Dermis lymphatic vessel endothelial cell (primary cell): ENCODE measurements at places on chromosomes 5 and 9. TPM values are rescaled to one million over a fixed set of nuclear protein-coding genes. Genes with fewer than 3 reads are reported as not detected.

SLC25A51 gene
- 62.3 and 83.0 TPM in 2 replicates for total RNA-seq

DBH gene
- total RNA-seq: not detected in 2 replicates

OLFM1 gene
- 0.54 and 12.9 TPM in 2 replicates for total RNA-seq

ENHO gene
- not detected in 2 replicates for total RNA-seq

GPBP1 gene
- total RNA-seq: 53.0 and 73.1 TPM in 2 replicates

MYMK gene
- total RNA-seq: not detected in 2 replicates

FOXI1 gene
- total RNA-seq: not detected in 2 replicates

CHMP5 gene
- 91.8 and 99.9 TPM in 2 replicates for total RNA-seq

SEMA6A gene
- total RNA-seq: 31.0 and 46.4 TPM in 2 replicates

AGGF1 gene
- 19.5 and 24.3 TPM in 2 replicates for total RNA-seq

PDLIM4 gene
- total RNA-seq: 18.6 and 26.9 TPM in 2 replicates

UGT3A2 gene
- total RNA-seq: not detected in 2 replicates

GMCL2 gene
- total RNA-seq: not detected in 2 replicates

DIPK1B gene
- total RNA-seq: 53.4 and 56.1 TPM in 2 replicates

C9 gene
- total RNA-seq: 0.09 and 0.11 TPM in 2 replicates

BTNL3 gene
- total RNA-seq: under 0.01 TPM in 2 replicates

FAM221B gene
- total RNA-seq: not detected in 2 replicates

VPS13A gene
- total RNA-seq: 22.0 and 34.9 TPM in 2 replicates

TESK1 gene
- 4.6 and 5.7 TPM in 2 replicates for total RNA-seq
